Effector CD8-positive, alpha-beta T cell (primary cell): ENCODE measurements at places on chromosomes 7 and 10.

DNA sequence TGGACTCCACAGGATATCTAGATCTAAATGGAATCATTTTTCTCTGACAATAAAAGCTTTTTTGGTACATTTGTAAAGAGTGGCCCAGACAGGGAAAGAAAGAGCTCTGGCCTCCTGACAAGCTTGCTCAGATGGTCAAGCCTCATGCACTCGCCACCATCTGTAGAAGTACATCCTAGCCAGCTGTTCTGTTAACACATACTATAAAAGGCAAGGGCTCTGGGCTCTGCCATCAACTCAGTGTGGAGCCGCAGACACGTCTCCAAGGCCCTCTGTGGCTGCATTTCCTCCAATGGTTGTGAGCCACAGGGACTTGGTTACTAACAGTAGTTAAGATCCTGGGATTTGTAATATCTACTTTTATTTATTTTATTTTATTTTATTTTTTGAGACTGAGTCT, 70.8 kb upstream of the KDM7A start:
- no peak for DNase-seq

GRCh38 chr10:115981081-115981480, 291.9 kb downstream of the GFRA1 start:
- no peak for DNase-seq

GRCh38 chr10:18279173-18279572, 138.9 kb downstream of the CACNB2 start:
- no peak for DNase-seq

DNA sequence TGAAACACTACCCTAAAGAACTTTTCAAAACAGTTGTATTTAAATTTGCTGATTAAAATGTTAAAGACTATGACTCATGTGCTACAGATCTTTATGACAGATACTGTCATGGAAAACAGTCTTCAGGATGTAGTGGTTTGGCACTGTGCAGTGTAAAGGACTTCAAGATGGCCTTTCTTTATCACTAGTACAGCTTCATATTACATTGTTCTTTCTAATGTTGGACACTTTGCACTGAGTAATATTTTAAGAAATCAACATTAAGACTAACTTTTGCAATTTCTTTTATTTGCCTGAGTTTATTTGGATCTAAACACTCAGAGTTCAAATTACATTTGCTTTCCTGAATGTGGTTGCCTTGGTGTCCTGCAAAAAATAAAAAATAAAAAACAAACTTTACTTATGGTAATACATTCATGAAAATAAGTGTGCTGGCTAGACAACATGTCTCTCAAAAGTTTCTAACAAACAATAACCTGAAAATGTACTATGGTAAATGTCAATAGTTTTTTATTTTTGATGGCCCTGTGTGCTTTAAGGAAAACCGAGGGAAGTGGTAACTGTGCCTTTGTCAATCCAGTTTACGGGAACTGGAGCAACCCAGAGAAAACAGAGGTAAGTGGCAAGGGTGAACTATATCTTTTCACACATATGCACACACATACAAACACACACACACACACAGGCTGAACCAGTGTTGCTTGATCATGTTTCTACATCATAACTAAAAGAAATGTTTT, 85.9 kb upstream of the PLXDC2 start:
- DNase-seq: no peak

- no peak for DNase-seq
Observed at GRCh38 chr10:89916468-89917215, 215.3 kb downstream of the KIF20B start.
